ENCODE measurements at places on chromosomes 13 and 19.
A peak's percentile ranks its signal among the peaks of the same experiment; 100 is the strongest.

DNA sequence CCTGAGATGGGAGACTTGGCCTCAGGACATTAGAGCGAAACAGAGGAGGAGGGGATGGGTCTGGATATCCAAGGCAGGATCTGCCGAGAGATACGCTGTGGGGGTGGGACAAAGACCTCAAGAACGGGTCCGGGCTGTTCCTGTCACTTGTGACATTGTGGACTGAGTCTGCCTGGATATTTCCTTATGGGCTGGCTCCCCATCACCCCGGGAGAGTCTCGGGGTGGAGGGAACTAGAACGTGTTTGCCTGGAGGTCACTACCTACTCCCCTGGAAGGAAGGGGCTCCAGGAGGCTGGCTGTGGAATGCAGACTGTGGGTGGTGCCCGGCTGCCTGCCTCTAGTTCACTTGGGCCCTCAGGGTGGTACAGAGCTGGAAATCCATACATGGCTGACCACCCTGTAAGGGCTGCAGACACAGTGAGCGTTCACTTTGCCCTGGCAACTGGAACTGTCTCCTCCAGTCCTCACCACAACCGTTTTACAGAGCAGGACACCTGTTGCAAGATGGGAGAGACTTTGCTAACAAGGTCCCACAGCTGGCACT, 26.4 kb downstream of the DNM2 start:
- DNase-seq: no peak

- DNase-seq: no peak
Measured at GRCh38 chr19:46413262-46414031, at the start of gene CCDC8. Gene CCDC8, minus strand, starts transcription at chr19:46413564. Its CDS starts 754 bp downstream, at chr19:46412810.

- DNase-seq: no peak
Measured at GRCh38 chr19:51948975-51949374, 21.7 kb downstream of the ZNF613 start.

DNA sequence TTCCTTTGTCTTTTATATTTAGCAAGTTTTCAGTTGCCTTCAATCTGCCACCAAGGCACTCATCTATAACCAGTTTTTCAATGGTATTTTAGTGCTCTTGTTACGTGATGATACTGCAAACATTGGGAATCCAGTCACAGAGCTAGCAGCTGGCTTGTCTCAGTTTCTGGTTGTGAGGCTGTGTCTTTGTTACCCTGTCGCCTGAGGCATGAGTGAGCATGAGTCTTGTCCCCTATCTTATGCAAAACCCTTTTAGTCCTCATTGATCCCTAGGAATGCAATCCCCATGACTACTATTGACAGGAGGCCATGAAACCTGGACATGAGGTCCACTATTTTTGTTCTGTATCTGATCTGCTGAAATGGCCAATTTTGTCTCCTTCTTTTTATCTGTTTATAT, 391.0 kb downstream of the LMO7 start:
- no peak for DNase-seq

GRCh38 chr19:4284176-4284958, 5.3 kb downstream of the SHD start:
- peak; percentile 75 for DNase-seq

- peak; percentile 71 for DNase-seq
Measured at GRCh38 chr19:13781547-13781946, 7.3 kb downstream of the C19orf53 start.

- DNase-seq: peak; percentile 18
Measured at GRCh38 chr19:58054901-58055874, 3.9 kb upstream of the ZNF135 start.

- no peak for DNase-seq
Measured at GRCh38 chr19:28332351-28332750, 880.6 kb downstream of the UQCRFS1 start.

- DNase-seq: no peak
Measured at GRCh38 chr13:90014038-90014437, 1333.4 kb upstream of the MIR17HG start.

- DNase-seq: no peak
Measured at GRCh38 chr19:38093154-38093553, 130.9 kb downstream of the DPF1 start.

All from NCI-H69 (cell line).